ENCODE measurements at places on chromosomes 11 and 22.

- DNase-seq: no peak
These were observed 25.4 kb upstream of the CPT1A start for GRCh38 chr11:68867066-68867465.

GRCh38 chr11:104784684-104785460 lies 113.4 kb downstream of the CASP12 start:
- no peak for DNase-seq

DNA sequence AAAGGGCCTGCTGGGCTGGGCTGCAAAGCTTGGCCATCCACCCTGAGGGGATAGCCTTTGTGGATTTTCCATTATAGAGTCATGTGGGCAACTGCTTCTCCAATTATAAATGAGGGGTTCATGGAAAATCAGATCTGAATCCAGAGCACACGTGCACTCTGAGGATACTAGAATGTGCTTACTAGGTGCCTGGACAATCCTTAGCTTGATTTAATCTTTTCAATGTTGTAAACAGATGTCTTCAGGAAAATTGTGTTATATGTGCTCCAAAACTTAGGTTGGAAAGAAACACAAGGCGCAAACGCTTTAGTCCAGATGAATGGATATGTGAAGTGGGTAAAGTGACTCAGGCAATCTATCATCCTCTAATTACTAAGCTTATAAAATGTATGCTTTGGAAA lies 92.0 kb downstream of the SLC17A6 start:
- no peak for DNase-seq

DNA sequence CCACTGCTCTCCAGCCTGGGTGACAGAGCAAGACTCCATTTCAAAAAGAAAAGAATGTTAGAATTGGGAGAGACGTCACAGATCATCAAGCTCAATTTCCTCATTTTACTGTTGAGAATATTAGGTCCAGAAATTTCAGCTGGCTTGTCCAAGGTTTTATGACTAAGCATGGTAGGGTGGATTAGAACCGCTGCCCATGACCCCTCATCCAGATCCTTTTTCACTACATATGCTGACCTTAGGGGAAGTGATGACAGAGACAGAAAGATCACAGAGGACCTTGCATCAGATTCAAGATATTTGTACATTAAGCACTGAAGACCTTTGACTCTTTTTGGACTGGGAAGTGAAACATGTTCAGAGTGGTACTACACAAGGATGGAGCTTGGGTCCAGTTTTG lies 134.5 kb downstream of the ADAMTS15 start:
- DNase-seq: no peak

- no peak for DNase-seq
These were observed 21.6 kb upstream of the KCNQ1OT1 start for GRCh38 chr11:2721210-2721916.

Data from kidney epithelial cell (primary cell).